Spinal cord (tissue), 10 donors: ENCODE measurements at places on chromosomes 11 and 22. TPM values are rescaled to one million over a fixed set of nuclear protein-coding genes. Genes with fewer than 3 reads are reported as not detected.

- no peak for DNase-seq
Observed at GRCh38 chr11:91081440-91082043, 858.7 kb upstream of the CHORDC1 start.

DNA sequence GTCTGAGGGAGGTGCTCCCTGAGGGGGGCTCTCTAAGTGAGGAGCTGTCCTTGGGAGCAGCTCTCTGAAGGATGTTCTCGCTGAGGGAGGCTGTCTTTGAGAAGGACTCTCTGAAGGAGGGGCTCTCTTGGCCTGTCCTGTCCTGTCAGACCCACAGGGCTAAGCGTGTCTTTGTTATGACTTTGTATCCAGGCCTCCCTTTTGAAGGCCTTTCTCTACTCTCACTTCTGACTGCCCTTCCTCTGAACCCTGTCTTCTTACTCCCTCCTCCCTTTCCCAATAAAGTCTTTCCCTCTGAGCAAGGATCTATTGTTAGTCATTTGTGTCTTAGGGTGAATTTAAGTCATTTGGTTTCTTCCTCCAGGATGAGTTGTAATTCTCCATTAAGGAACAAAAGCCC, 330.1 kb upstream of the PLET1 start:
- DNase-seq, result no peak

- no peak for DNase-seq
Observed at GRCh38 chr11:47247502-47247901, 1.1 kb downstream of the ACP2 start.

- DNase-seq, result peak; percentile 74
Observed at GRCh38 chr11:36212564-36213392, 76.4 kb downstream of the COMMD9 start.

DNA sequence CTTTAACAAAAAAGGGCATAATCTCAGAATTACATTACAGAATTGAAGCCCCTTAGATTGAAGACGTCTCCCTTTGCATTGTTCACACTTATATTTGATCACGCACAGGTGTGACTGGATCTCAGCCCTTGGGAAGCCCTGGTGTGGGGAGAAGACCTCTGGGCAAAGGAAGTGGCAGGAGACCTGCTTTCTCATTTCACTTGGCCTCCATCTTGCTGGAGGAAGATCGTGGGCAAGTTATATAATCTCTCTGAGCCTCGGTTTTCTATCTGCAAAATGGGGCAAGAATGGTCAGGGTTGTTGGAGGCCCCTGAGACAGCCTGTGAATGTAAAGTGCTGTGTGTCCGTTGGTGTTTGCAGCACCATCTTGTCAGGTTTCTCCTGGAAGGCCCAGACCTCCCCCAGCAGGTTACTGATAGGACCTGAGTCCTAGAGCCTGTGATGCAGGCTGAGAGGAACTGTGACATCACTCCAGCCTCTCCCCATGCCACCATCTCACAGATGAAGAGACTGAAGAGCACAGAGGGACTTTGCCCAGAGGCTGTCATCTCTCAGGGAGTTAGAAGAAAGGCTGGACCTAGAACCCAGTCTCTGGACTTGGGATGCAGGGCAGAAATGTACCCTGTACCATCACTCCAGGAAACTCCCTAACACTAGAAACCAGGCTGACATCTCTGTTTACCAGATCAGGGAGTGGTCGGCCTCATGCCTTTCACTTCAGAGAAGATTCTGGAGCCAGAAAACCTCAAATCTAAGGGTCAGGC, 1.1 kb upstream of the APOA1 start:
- no peak for DNase-seq

- no peak for DNase-seq
Observed at GRCh38 chr11:86773513-86774252, 26.7 kb upstream of the PRSS23 start.

SYCE3 gene
- total RNA-seq, result not detected
